ENCODE measurements at places on chromosomes 4 and X.

GRCh38 chr4:39470402-39470801, 11.5 kb downstream of the LIAS start:
- no peak for DNase-seq

GRCh38 chr4:8270912-8271815, 1.6 kb downstream of the HTRA3 start:
- DNase-seq: no peak

- DNase-seq: no peak
These were observed 292.5 kb upstream of the DCAF8L1 start for GRCh38 chrX:28273736-28274135.

GRCh38 chr4:30716158-30716557, 4.0 kb upstream of the PCDH7 start:
- DNase-seq: no peak

DNA sequence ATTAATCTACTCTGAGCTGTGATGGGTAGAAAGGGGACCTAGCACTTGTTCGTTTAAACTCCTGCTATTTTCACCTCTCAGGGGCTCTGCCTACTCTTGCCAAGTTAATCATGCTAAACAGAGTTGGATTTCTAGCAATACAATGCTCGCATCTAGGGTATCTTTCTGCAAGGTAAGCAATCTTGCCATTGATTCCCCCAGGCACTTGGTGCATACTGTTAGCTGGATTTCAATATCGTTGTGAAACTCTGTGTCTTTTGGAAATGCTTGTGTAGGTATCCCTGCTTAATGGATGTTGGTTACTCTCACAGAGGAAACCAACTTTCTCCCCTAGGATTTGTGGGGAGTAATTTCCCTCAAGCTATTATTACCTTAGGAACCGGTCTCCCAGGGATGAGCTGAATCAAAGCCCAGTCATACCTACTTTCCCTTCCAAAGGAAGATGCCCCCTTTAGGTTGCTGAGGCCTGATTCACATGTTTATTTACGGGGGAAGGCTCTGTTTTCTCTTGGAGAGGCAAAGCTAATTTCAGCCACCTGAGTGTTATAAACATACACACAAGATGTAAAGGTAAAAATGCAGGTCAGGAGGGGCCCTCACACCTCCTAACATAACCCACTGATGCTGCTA, 366.8 kb downstream of the FBXW7 start:
- DNase-seq: no peak

- DNase-seq: no peak
These were observed 79.8 kb upstream of the SMARCAD1 start for GRCh38 chr4:94127707-94128328.

- no peak for DNase-seq
These were observed 155.1 kb downstream of the SHROOM3 start for GRCh38 chr4:76589872-76590797.

- no peak for DNase-seq
These were observed 59.1 kb downstream of the MRPL1 start for GRCh38 chr4:77921701-77922100.

DNA sequence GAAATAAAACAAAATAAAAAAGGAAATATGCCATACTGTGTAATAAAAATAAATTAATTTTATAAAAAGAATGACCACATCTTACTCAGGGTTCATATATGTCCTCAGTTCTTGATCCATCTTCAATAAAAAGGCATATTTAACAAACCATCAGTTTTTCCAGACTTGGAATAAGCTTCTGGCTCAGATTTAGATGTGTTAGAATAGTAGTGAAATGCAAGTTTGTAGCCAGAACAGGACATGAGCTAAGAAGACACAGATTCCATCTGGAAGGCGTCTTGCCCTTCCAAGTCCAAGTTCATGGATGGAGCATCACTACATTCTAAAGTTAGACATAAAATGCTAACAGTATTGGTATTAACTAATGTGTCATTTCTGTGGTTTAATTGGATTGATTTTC, 10.3 kb upstream of the LSM6 start:
- no peak for DNase-seq

DNA sequence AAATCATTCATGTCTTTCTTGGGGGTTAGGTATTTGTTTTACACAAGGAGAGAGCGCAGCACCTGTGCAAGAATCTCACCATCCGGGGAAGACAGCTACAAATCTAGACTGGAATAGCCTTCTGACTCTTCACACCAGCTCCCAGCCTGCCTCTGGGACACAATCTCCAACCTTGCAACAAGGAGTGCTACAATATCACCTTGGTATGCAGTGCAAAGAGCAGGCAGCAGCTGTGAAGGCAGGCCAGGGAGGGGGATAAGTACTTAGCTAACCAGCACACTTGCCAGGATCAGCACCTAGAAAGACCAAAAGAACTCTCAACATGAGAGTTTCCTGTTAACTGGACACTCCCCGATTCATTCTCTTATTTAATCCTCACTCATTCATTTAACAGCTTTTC, 235.3 kb downstream of the AR start:
- DNase-seq: no peak

- DNase-seq: no peak
These were observed 1.3 kb downstream of the SMC1A start for GRCh38 chrX:53421125-53421524.

GRCh38 chrX:13051167-13051528, 6.7 kb upstream of the FAM9C start:
- no peak for DNase-seq

DNA sequence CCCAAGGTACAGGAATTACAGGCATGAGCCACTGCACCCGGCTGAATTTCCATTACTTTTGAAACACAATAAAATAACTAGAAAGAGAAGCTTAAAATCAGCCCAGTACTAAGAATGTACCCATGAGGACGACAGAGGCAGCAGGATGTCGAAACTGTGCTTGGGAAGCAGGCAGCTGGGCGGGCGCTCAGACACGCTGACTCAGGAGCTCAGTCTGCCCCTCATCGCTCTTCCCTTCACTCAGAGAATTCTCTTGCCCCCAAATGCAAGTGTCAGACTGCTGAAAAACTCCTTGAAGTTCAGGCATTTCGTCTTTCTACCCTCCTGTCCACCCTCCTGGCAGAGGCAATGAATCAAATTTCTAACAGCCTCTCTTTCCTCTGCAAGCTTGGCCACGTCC, 41.0 kb upstream of the CDKN2AIP start:
- DNase-seq: no peak

- DNase-seq: peak; percentile 58
These were observed 16.1 kb upstream of the USO1 start for GRCh38 chr4:75708218-75708691.

DNA sequence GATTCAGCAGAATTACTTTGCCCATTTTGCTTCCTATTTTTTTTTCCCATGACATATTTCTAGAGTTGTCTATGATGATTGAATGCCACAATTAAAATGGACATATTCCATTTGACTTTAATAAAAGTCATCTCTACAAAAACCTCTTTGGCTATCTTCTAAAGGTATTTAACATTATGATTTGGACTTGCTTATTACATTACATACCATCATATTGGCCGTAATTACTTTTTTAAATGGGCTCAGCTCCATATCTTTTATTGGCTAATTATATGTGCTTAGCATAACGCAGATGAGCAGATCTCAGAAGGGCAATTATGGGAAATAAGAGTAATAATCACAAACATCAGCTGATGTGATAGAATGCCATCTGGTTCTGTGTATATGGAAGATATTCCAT, 4.5 kb upstream of the LNX1 start:
- no peak for DNase-seq

- no peak for DNase-seq
These were observed 15.3 kb downstream of the HELQ start for GRCh38 chr4:83440148-83440814.

GRCh38 chr4:63898961-63899360, 510.3 kb downstream of the TECRL start:
- no peak for DNase-seq

DNA sequence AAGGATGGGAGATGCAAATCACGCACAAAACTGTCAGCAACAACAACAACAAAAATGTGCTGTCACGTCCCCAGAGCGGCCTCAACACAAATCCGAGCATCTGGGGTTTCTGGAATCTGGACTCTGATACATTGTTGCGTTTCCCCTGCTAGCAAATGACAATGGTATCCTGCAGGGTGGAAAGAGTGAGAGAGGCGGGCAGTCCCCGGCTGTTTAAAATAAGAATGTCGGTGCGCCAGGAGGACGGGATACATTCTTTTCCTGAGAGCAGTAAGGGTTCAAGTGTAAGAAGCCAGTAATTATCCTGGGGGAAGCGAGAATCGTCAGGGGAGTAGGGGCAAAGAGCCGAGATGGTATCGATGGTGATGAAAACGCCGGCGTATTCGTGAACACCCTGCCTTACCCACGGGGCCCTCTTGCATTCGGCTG, 310.2 kb downstream of the ASMT start:
- no peak for DNase-seq

DNA sequence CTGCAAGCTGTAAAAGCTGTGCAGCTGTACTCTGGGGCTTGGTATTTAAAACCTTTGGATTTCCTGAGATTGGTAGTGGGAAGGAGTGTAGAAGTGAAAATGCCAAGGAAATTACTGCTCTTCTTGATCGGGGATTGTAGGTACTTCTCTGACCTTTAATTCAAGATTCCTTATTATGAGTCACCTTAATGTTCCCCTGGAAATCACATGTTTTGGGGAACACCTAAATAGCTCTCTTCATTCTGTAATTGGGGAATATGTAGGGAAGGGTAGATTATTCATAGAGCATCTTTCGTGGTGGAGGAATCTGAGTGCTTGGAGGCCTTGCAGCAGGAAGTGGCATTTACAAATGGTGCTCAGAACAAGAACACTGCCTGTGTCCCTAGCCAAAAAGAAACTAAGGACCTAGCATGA, 137.8 kb downstream of the UCHL1 start:
- no peak for DNase-seq

All from activated CD4-positive, alpha-beta T cell treated with anti-CD3 and anti-CD28 coated beads for 36 hours (primary cell).